ENCODE measurements at places on chromosomes 5 and 9. TPM values are rescaled to one million over a fixed set of nuclear protein-coding genes. Genes with fewer than 3 reads are reported as not detected.

DNA sequence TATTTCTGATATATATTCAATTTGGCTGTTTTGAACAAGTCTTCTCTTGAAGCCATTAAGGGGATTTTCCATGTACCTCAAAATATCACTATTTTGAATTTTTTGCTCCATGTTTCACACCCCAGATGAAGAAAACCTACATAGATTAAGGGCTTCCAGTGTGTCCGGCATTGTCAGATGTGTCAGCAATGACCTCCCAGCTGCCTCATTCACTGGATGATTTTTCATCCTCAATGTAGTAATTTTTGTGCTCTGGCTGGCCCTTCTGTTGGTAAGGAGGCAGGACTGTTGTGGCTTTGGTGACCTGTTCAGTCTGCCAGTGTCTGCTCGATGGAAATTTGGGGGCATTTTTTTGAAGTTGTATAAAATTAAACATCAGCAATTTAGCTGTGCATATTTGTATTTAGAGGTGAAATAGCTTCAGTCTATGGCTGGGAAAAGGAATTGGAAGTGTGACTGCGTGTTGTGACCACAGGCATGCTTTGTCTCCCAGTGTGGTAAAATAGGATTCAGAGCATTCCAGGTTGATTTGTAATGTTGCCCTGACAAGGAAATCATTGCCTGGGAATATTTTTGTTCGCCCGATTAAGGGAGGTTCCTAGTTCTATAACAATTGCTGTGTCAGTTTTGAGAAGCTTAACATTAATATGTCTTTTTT is 312.4 kb downstream of the ARHGEF28 start:
- DNase-seq: no peak

GRCh38 chr5:113092683-113093082 is 116.1 kb downstream of the DCP2 start:
- no peak for DNase-seq

- no peak for DNase-seq
Measured at GRCh38 chr9:77764894-77765780, 117.0 kb upstream of the GNA14 start.

FAM78A gene
- total RNA-seq: 18.3 TPM

AQP7 gene
- total RNA-seq: 3.7 TPM

- DNase-seq: no peak
Measured at GRCh38 chr5:142346706-142347105, 21.9 kb upstream of the SPRY4 start.

TMEM38B gene
- total RNA-seq: 10.9 TPM

GDNF gene
- total RNA-seq: not detected

TYRP1 gene
- 5.8 TPM for total RNA-seq

DNA sequence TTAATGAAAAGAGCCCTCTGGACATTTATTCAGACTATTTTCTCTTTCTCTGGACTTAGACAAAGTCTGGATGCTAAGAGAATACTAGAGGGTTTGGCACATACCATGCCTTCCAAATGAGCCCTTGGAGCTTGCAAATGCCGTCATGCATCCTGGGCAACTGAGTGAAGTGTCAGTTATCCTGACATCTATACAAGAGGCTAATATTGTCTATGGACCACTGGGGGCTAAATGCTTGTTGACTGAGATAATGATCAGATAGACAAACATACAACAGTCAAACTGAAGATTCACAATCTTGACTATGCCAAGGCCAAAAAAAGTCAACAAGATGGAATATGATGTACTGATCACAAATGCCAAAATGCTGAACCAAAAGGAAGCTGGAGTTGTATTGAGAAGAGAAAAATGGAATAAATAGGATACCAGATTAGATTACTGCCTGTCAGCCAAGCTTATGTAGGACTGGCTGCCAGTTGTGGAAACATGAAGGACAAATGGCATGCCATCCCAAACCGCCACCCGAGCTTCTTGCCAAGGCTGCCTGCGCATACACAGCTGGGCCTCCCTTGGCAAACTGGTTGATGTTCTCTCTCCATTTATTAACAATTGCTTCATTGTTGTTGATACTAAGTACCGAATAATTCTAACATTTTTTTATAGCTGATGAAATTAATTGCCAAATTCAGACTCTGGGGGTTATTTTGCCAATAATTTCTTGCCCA is 240.1 kb upstream of the GRAMD2B start:
- DNase-seq: no peak

DNA sequence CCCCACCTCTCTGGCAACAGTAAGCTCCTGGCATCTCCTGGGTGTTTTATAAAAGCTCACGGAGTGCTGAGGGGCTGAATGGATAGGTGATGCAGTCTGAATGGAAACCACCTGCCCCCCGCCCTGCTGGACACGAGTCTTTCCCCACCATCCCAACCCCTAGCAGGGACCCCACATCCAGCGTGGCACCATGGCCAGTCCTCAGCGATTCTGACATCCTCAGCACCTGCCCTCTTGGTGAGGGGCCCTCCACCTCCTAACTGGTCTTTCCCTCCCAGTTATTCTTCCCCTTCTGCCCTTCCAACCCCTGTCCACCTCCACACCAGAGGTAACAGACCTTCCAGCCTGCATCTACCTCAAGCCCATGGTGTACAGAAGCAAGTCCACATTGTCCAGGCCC is 38.7 kb upstream of the GABBR2 start:
- DNase-seq: no peak

DNA sequence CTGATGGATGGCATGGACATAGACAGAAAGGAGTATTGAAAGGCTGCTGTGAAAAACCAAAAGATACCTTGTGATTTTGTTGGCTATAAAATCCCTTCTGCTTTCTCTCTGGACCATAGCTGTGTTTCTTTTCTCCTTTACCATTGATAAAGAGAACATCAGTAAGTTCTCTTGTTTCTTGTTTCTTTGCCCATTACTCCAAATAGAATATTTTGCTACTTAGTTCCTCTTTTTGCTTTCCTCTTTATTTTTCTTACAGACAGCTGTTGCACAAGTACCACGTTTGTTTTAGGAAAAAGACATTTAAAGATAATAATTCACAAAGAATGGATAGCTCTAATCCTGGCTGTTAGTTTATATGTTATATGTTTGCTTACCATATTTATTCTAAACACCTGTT is 1129.2 kb downstream of the DTWD2 start:
- no peak for DNase-seq

TMEM8B gene
- 12.6 TPM for total RNA-seq

LCN12 gene
- 1.9 TPM for total RNA-seq

GRCh38 chr5:121018004-121018403 is 553.9 kb downstream of the PRR16 start:
- no peak for DNase-seq

DNA sequence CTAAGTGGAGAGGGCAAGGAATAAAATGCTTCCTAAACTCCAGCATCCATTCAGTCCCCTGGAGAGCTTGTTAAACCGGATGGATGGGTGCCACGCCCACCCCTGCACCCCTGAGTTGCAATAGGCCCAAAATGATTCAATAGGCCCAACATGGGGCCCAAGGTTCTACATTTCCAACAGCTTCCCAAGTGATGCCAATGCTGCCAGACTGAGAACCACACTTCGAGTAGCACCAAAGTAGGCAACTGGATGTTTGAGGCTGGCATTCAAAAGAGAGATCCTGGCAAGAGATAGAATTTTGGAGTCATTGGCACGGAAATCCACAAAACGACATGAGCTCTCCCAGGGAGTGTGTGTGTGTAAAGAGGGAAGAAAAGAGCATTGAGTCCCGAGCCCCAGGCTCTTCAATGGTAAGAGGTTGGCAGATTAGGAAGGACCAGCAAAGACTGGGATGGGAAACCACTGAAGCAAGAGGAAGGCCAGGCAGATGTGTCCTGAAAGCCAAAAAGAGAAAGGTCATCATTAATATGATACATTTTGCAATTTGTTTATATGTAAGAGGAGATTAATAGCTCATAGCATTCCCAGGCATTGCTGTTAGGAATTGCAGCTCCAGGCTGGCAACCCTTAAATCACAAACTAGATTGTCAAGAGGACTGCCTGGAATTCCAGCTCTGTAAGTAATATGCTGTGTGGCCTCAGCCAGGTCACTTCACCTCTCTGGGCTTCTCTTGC is 130.6 kb downstream of the KCNIP1 start:
- no peak for DNase-seq

- no peak for DNase-seq
Measured at GRCh38 chr9:7325995-7326394, 473.6 kb downstream of the DMAC1 start.

GRCh38 chr9:125397736-125398135 is 136.1 kb downstream of the GAPVD1 start:
- no peak for DNase-seq

DNA sequence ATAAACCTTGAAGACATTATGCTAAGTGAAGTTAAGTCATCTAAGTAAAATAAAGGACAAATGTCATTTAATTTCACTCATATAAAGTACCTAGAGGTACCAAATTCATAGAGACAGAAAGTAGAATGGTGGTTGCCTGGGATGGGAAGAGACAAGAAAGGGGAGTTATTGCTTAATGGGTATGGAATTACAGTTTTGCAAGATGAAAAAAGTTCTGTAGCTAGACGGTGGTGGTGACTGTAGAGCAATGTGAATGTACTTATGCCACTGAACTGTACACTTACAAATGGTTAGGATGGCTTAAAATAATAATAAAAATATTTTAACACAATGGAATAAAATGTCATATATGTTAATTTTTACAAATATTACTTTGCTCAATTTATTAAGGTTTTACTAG is 128.0 kb downstream of the MPDZ start:
- DNase-seq: no peak

GRCh38 chr9:130373679-130374325 is 71.0 kb upstream of the ASS1 start:
- no peak for DNase-seq

DNA sequence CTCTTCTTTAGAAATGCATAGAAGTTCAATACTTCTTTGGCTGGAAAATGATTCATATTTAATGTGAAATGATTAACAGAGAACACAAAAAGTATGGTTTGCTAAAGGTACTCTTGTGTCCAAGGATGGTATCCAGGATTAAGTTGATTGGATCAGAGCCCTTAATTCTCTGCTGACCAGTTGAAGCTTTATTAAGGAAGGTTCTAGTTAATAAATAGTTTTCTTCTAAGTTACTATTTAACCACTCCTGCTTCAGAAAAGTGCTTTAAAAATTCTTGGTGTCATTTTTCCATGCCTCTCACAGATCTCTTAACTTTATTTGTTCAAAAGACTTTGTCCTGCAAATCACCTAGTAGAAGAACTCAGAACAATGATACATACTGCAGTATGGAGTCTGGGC is 134.3 kb downstream of the MEF2C start:
- DNase-seq: no peak

- DNase-seq: no peak
Measured at GRCh38 chr5:73365301-73365853, 83.2 kb downstream of the FOXD1 start.

DNA sequence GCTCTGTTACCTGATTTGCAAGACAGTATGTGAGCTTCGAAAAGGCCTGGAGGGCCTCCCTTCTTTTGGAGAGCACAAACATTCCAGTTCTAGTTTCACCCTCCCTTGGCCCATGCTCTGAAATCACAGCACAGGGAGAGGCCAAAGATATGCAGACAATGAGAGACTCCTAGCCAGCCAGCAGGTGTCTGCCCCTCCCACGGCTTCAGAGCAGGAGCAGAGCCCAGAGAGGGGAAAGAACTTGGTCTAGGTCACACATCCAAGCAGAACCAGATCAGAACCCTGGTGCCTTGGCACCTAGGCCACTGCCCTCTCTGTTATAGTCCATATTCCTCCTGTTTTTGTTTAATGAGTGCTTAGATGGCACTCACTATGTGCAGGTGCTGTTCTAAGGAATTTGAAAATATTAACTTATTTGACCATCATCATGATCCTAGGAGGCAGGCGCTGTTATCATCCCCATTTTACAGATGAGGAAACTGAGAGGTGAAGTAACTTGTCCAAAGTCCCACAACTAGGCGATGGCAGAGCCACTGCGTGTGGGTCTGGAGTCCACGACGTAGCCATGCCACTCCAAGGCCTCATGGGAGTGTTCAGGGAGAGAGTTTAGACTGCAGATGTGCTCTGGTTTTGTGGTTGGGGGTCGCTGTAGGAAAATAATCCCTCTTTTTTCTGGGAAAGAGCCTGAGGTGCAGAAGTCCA is 27.2 kb downstream of the TMOD1 start:
- peak; percentile 59 for DNase-seq

GRCh38 chr5:159788835-159789331 is 127.4 kb upstream of the ADRA1B start:
- DNase-seq: no peak

ANKS6 gene
- 16.5 TPM for total RNA-seq

GRCh38 chr5:140329739-140330481 is 16.5 kb downstream of the HBEGF start:
- DNase-seq: no peak

DNA sequence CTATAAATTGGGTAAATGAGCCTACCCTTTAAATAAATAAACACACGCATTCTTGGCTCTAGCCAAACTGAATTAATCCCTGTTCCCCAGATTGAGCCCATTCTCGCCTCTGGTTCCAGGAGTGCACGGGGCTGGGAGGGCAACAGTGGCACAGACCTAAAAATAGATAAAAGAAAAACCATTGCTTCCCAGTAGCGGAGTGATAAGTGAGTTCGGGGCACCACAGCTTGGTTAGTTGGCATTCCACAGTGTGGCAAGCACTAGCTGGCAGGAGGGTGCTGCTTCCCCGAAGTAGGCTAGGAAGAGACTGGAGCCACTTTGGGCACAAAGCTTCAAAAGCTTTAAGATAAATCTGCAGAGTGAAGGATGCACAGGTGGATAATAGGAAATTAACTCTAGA is 322.2 kb upstream of the SGCD start:
- no peak for DNase-seq

- no peak for DNase-seq
Measured at GRCh38 chr5:132267931-132268768, 10.7 kb downstream of the PDLIM4 start.

DNA sequence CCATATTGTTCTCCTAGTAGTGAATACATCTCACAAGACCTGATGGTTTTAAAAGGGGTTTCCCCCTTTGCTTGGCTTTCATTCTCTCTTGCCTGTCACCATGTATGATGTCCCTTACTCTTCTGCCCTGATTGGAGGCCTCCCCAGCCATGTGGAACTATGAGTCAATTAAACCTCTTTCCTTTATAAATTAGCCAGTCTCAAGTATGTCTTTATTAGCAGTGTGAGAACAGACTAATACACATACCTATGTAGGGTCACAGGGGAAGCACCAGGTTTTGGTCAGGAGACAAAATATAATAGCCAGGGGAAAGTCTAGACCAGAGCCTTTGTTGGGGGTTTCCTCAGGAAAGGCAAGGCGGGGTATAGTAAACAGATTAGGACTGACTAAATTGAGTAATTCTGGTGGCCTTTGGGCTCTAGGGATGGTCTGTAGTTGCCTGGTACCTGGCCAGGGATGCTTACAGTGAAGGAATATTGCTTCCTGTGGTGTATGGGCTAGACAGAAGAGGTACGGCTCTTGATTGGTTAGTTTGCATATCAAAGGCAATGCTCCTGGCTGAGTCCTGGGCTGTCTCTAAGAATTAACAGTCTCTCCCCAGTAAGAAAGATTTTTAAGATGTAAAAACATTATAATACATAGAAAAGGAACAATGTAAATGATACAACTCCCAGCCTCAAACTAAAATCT is 254.5 kb downstream of the ELAVL2 start:
- DNase-seq: no peak

GRCh38 chr9:86097510-86098224 is 1.7 kb downstream of the GOLM1 start:
- no peak for DNase-seq

GBGT1 gene
- total RNA-seq: 38.5 TPM

- DNase-seq: no peak
Measured at GRCh38 chr9:70947086-70947485, 174.3 kb downstream of the TRPM3 start.

GRCh38 chr5:167533814-167534795 is 757.3 kb upstream of the WWC1 start:
- no peak for DNase-seq

Measured in lower lobe of right lung (tissue), 2 donors.